ENCODE measurements at places on chromosomes 5 and 9.

GRCh38 chr5:88787856-88788255 lies 95.1 kb downstream of the MEF2C start:
- H3K27me3 ChIP-seq: no peaks in the 10 kb centered on the region
- no peak overlapping the region for H3K27ac ChIP-seq
- no peaks in the 10 kb centered on the region for H3K36me3 ChIP-seq

DNA sequence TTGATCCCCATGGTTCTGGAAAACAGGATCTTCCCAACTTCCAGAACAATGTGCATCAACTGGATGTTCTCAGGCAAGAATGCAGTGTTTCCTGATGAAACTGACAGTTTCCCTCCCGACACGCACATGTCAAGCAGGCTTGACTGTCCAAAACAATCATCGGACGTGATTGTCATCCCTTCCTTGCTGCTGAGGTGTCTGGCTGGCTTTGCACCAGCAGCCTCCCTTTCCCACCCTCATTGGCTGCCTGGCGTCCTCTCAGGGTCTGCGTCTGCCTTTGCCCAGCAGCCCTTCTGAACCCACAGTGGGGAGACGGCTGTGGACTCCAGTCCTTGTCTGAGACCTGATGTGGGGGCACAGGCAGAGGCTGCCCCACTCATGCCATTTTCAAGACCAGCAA lies 110.8 kb downstream of the MARCHF3 start:
- no peak for DNase-seq
- H3K4me3 ChIP-seq: no peak overlapping the region
- no peaks in the 10 kb centered on the region for H3K27me3 ChIP-seq
- H3K4me1 ChIP-seq: no peaks in the 10 kb centered on the region
- H3K36me3 ChIP-seq: no peaks in the 10 kb centered on the region

GRCh38 chr5:39519566-39520231 lies 94.9 kb upstream of the DAB2 start:
- H3K27me3 ChIP-seq: no peaks in the 10 kb centered on the region
- no peak overlapping the region for H3K27ac ChIP-seq
- no peaks in the 10 kb centered on the region for H3K4me1 ChIP-seq
- DNase-seq: no peak
- H3K36me3 ChIP-seq: no peaks in the 10 kb centered on the region
- no peak overlapping the region for H3K4me3 ChIP-seq

- H3K4me1 ChIP-seq: no peaks in the 10 kb centered on the region
- no peak for DNase-seq
- H3K4me3 ChIP-seq: no peak overlapping the region
- no peak overlapping the region for H3K27ac ChIP-seq
- no peaks in the 10 kb centered on the region for H3K27me3 ChIP-seq
These were observed 16.3 kb upstream of the MROH2B start for GRCh38 chr5:41087461-41087860.

DNA sequence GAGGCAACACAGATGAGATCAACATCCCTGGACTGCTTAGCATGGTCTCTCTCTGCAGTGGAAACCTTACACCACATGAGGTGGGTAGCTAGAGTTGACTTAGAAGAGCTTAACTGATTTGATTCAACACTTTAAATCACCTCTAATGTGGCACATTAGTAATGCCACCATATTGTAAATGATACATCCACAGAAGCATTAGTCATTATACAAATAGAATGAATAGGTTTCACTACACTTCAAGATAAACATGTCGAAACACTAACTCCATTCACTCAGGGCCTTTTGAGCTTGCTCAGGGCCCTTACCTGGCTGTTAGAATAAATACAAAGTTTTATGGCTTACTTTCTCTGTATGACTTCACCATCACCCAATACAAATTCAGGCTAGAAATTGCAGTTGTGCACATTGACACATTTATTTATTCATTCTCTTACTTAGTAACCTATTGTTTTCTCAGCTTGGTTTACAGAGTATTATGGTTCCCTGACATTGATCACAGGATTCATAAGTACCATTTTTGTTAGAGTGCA lies 9.3 kb upstream of the SMAD5 start:
- H3K4me1 ChIP-seq: no peaks in the 10 kb centered on the region
- no peaks in the 10 kb centered on the region for H3K36me3 ChIP-seq
- no peak overlapping the region for H3K4me3 ChIP-seq
- H3K27ac ChIP-seq: no peak overlapping the region
- no peaks in the 10 kb centered on the region for H3K27me3 ChIP-seq

- no peak for DNase-seq
- H3K27me3 ChIP-seq: no peaks in the 10 kb centered on the region
- no peaks in the 10 kb centered on the region for H3K4me1 ChIP-seq
- no peaks in the 10 kb centered on the region for H3K36me3 ChIP-seq
- no peak overlapping the region for H3K4me3 ChIP-seq
These were observed 330.4 kb upstream of the EDIL3 start for GRCh38 chr5:84715091-84715490.

- H3K27me3 ChIP-seq: no peaks in the 10 kb centered on the region
- H3K4me3 ChIP-seq: no peak overlapping the region
- no peaks in the 10 kb centered on the region for H3K36me3 ChIP-seq
- H3K27ac ChIP-seq: no peak overlapping the region
- H3K4me1 ChIP-seq: peaks cover 62% of the 10 kb centered on the region
- no peak for DNase-seq
These were observed 13.0 kb downstream of the PPP6C start for GRCh38 chr9:125176636-125177035.

DNA sequence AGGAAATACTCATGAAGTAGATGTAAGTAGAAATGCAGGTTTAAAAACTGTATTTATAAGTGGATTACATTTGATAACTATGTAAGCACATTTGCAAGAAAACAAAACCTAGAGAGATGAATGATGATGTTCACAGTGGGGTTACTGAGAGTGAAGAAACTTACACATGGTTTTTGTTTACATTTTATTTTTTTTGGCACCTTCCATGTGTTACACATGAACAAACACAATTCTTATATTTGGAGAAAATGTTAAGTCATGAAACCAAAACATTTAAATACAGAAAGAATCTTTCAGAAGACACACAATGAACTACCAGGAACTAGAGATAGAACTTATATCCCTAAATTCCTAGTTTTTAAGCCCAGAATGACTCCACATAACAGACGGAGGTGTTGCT lies 51.5 kb upstream of the SPATA31E1 start:
- H3K4me3 ChIP-seq: no peak overlapping the region
- no peaks in the 10 kb centered on the region for H3K36me3 ChIP-seq
- DNase-seq: no peak
- H3K27me3 ChIP-seq: peaks cover 14% of the 10 kb centered on the region
- H3K27ac ChIP-seq: no peak overlapping the region

DNA sequence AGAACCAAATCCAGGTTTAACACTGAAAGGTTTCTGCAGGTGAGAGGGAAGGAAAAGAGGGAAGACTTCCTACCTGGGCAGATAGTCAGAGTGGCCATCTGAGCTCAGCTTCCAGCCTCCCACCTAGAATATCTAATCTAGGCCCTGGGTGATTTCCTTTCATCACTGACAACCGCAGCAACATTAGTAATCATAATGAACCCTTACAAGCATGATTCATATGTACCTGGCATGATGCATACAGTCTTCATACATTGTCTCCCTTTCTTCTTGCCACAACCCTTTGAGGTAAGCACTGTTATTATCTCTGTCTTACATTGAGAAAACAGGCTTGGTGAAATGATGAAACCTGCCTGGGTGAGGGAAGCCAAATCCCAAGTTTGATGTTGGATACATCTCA lies 13.5 kb downstream of the AFAP1L1 start:
- no peak overlapping the region for H3K27ac ChIP-seq
- no peaks in the 10 kb centered on the region for H3K36me3 ChIP-seq
- peaks cover 7% of the 10 kb centered on the region for H3K4me1 ChIP-seq
- H3K4me3 ChIP-seq: no peak overlapping the region
- no peaks in the 10 kb centered on the region for H3K27me3 ChIP-seq

DNA sequence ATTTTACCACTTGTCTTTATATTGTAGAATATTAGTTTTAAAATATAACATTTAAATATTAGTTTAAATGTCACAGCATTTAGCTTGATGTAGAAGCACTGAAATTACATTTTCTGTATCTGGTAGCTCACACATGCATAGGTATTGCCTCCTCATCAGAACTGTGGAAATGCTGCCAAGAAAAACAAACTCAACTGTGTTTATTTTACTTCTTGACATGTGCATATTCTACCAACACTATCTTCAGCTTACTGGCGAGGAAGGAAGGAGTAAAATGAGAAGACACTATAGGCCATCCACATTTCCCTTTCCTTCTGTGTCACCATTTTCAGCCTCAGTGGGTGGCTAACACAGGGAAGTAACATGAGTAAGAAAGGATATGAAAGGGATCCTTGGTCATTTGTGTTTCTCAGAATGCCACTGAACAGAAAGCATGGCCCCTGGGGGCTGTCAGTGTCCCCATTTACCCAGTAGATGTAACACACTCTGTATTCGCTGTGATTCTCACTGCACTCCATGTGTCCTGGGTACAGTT lies 81.0 kb upstream of the HTR4 start:
- H3K27me3 ChIP-seq: no peaks in the 10 kb centered on the region
- H3K4me3 ChIP-seq: no peak overlapping the region

DNA sequence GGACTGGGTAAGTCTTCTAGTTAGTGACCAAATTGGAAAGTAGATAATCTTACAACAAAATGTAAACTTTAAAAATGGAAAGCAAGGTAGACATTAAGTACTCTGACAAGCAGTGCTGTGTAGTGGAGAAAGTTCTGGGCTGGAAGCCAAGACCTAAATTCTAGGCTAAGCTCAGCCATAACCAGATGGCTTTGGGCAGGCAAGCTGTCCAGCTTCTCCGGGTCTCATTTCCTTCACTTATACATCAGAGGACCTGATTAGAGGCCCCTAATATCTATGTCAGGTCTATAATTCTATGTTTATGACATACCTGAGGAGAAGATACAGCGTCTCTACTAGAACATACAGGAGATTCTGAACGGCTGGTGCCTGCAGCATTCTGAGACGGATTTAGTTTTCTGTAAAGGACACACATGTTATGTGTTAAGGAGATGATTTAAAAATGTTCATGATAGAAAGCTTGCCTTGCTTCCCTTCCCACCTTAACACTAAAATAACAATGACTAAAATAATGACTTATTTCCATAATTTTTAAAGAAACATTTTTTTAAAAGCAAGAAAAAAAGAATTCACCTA lies 61.2 kb downstream of the ELL2 start:
- no peaks in the 10 kb centered on the region for H3K4me1 ChIP-seq
- H3K36me3 ChIP-seq: peaks cover 59% of the 10 kb centered on the region
- peak overlapping the region; percentile 7 for H3K27ac ChIP-seq
- no peak overlapping the region for H3K4me3 ChIP-seq
- no peak for DNase-seq
- no peaks in the 10 kb centered on the region for H3K27me3 ChIP-seq

DNA sequence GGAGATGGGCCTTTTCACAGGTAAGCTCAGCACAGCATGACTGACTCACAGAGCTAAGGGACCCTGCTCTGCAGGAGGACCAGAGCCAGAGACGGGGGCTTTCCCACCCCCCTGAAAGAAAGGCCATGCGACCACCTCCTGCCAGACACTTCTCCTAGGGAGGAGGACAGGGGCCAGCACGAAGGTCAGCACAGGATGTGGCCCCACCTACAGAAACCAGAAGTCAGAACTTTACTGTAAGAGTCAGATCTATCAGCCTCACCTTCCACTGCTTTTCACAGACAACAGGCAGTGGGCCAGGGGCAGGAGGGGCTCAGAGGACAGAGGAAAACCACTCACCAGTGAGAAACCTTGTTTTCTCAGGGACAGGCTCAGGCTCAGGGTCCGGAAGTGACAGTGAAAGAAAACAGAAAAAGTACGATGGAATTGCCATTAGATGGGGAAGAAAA lies 37.9 kb downstream of the CCNJL start:
- no peak overlapping the region for H3K27ac ChIP-seq
- DNase-seq: no peak
- H3K4me3 ChIP-seq: no peak overlapping the region
- no peaks in the 10 kb centered on the region for H3K27me3 ChIP-seq
- no peaks in the 10 kb centered on the region for H3K4me1 ChIP-seq

DNA sequence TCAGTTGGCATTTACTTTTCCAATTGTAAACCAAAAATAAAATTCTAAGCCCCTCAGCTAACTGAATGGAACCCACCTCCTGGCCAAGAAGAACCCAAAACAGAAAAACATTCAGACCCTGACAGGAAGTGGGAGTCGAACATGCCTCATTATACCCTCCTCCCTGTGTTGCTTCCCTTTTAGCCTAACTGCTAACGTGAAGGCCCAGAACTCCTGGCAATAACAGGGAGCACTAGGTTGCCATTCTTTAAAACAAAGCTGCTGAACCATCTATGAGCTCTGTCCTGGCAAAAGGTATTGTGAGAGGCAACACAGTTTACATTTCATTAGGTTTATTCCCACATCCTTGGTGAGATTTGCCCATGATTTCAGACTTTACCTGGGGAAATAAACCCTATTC lies 481.4 kb downstream of the CHSY3 start:
- H3K27me3 ChIP-seq: no peaks in the 10 kb centered on the region
- no peak for DNase-seq
- no peak overlapping the region for H3K27ac ChIP-seq
- H3K4me3 ChIP-seq: no peak overlapping the region
- no peaks in the 10 kb centered on the region for H3K36me3 ChIP-seq

GRCh38 chr5:29054694-29055093 lies 2016.3 kb upstream of the CDH9 start:
- no peak overlapping the region for H3K27ac ChIP-seq
- DNase-seq: no peak
- no peaks in the 10 kb centered on the region for H3K36me3 ChIP-seq
- no peak overlapping the region for H3K4me3 ChIP-seq
- H3K4me1 ChIP-seq: no peaks in the 10 kb centered on the region

GRCh38 chr5:5331848-5332247 lies 90.6 kb upstream of the ICE1 start:
- DNase-seq: no peak
- H3K27ac ChIP-seq: no peak overlapping the region
- H3K4me1 ChIP-seq: peaks cover 10% of the 10 kb centered on the region
- no peak overlapping the region for H3K4me3 ChIP-seq
- H3K36me3 ChIP-seq: no peaks in the 10 kb centered on the region

DNA sequence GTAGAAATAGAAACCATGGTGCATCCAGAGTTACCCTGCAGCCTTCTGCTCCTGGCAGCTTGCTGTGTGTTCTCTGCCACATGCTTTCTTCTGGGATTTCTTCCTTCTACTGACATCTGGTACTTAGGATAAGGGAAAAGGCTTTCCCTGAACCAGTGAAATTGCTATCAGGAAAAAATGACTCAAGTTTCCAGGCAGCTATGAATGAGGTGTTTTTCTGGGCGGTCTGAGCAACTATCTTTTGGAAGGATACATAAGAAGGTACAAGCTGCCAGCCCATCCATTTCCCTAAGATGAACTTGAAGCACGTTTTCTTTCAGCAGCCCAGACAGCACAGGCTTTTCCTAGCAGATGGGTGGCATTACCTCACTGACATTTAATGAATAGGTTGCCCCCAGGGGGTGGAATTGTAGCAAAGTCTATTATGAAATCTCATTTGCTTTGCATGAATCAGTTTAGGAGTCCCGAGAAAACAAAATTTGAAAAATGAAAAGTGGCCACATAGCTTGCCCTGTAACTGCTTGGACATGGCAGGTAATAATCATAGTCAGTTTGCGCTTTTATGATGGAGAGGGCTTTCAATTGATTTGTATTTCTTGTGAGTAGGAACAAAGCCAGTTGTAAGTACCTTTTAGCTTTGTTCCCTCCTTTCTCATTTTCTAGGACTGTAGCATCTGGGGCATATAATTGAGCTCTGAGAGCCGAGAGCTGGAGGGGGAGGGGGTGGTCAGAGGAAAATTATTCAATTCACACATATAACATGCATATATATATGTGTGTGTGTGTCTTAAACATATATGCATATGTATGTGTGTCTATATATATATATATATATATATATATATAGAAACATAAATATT lies 108.5 kb downstream of the C9orf152 start:
- H3K4me1 ChIP-seq: no peaks in the 10 kb centered on the region
- DNase-seq: no peak
- H3K27me3 ChIP-seq: no peaks in the 10 kb centered on the region
